ENCODE measurements at places on chromosomes 6 and 20. TPM values are rescaled to one million over a fixed set of nuclear protein-coding genes. Genes with fewer than 3 reads are reported as not detected.

DNA sequence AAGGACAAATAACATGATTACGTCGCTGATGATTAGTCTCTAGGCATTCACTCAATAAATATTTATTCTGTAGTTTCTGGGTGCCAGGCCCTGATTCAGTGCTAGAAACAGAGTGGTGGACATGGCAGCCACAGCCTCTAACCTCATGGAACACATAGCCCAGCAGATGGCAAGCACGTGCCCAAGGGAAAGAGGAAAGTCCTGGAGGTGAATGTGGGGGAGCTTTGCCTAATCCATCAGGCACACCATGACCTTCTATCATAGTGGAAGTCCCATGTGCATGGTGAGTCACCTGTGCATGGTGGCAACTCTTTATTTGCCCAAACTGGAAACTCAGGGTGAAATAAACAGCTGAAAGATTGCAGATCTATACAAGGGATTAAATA lies 143.0 kb upstream of the TNFAIP3 start:
- DNase-seq, result no peak
- no peaks in the 10 kb centered on the region for H3K36me3 ChIP-seq
- H3K27me3 ChIP-seq, result no peaks in the 10 kb centered on the region
- no peaks in the 10 kb centered on the region for H3K4me1 ChIP-seq
- no peak overlapping the region for H3K27ac ChIP-seq
- no peak overlapping the region for H3K4me3 ChIP-seq

- DNase-seq, result no peak
- H3K36me3 ChIP-seq, result no peaks in the 10 kb centered on the region
These were observed 78.7 kb downstream of the CEBPB start for GRCh38 chr20:50269091-50270033.

GRCh38 chr6:100347901-100348550 lies 116.7 kb downstream of the SIM1 start:
- no peak overlapping the region for H3K4me3 ChIP-seq
- H3K36me3 ChIP-seq, result no peaks in the 10 kb centered on the region
- no peaks in the 10 kb centered on the region for H3K27me3 ChIP-seq
- no peak for DNase-seq

- H3K27me3 ChIP-seq, result no peaks in the 10 kb centered on the region
- H3K4me3 ChIP-seq, result no peak overlapping the region
- H3K27ac ChIP-seq, result no peak overlapping the region
- no peaks in the 10 kb centered on the region for H3K36me3 ChIP-seq
- no peak for DNase-seq
- H3K4me1 ChIP-seq, result no peaks in the 10 kb centered on the region
These were observed 32.3 kb upstream of the SLC22A23 start for GRCh38 chr6:3489027-3489757.

- no peaks in the 10 kb centered on the region for H3K36me3 ChIP-seq
- no peaks in the 10 kb centered on the region for H3K4me1 ChIP-seq
- no peak overlapping the region for H3K4me3 ChIP-seq
- no peak for DNase-seq
- H3K27me3 ChIP-seq, result no peaks in the 10 kb centered on the region
These were observed 35.7 kb downstream of the MGME1 start for GRCh38 chr20:18004384-18005031.

GRCh38 chr20:48831718-48832404 lies 4.1 kb upstream of the PREX1 start:
- H3K27me3 ChIP-seq, result no peaks in the 10 kb centered on the region
- no peaks in the 10 kb centered on the region for H3K36me3 ChIP-seq
- no peaks in the 10 kb centered on the region for H3K4me1 ChIP-seq
- H3K27ac ChIP-seq, result no peak overlapping the region
- DNase-seq, result peak; percentile 86

GRCh38 chr6:101605874-101606273 lies 212.4 kb downstream of the GRIK2 start:
- no peak overlapping the region for H3K4me3 ChIP-seq
- no peaks in the 10 kb centered on the region for H3K4me1 ChIP-seq
- no peak for DNase-seq
- H3K27ac ChIP-seq, result no peak overlapping the region
- no peaks in the 10 kb centered on the region for H3K36me3 ChIP-seq
- no peaks in the 10 kb centered on the region for H3K27me3 ChIP-seq

DNA sequence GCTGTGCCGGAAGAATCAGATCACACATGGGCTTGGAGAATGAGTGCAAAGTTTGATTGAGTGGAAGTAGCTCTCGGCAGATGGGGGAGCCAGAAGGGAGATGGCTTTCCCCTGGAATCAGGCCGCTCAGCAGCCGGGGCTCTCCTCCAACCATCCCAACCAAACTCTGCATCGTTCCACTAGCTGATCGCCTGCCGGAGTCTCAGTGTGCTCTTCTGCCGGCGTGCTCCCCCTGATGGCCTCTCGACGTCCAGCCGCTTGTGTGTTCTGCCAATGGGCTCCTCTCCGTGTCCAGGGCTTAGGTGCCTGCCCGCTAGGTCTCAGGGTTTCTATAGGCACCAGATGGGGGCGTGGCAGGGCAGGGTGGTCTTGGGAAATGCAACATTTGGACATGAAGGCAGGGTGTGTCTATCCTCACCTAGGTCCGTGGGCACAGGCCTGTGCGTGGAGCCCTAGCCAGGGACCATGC lies 4.9 kb upstream of the BIRC7 start:
- peak; percentile 65 for DNase-seq
- no peaks in the 10 kb centered on the region for H3K36me3 ChIP-seq
- no peak overlapping the region for H3K4me3 ChIP-seq
- no peaks in the 10 kb centered on the region for H3K4me1 ChIP-seq
- H3K27ac ChIP-seq, result no peak overlapping the region
- no peaks in the 10 kb centered on the region for H3K27me3 ChIP-seq

DNA sequence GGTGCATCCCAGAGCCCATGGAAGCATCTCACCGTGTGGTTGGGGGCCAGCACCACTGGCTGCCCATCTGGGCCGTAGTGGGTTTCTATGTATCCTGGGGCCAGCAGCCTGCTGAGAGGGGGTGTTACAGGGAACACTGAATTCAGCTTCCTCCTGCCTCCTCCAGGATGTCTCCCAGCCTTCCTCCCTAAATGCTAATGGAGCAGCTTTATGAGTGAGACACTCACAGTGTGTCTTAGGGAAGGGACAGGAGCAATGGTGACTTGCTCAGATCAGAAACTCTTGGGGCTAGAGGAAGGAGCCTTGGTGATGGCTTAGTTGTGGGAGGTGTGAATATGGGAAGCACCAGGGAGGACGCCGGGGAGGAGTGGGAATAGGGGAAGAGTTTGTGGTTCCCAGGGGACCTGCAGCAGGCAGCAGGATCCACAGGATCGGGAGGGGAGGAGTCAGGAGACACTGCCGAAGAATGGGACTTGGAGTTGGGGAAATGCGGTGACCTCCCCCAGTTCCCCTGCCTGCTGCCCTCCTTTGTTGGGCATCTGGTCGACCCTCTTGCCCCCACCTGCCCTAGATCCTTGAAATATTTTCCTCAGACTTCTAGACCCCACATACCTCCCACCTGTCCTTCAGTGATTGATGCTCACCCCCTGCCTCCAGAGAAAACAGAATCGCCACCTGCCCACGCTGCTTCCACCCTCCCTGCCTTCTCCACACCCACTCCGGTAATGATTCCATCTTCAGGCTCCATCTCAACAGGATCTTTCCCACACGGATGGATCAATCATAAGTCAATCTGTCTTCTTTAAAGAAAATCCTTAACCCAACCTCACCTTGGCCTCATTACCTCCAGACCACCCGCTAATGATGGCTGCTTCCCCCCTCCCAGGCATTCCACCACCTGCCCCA lies 6.6 kb downstream of the ADAM33 start:
- H3K27me3 ChIP-seq, result no peaks in the 10 kb centered on the region
- no peaks in the 10 kb centered on the region for H3K36me3 ChIP-seq
- H3K4me3 ChIP-seq, result no peak overlapping the region

DNA sequence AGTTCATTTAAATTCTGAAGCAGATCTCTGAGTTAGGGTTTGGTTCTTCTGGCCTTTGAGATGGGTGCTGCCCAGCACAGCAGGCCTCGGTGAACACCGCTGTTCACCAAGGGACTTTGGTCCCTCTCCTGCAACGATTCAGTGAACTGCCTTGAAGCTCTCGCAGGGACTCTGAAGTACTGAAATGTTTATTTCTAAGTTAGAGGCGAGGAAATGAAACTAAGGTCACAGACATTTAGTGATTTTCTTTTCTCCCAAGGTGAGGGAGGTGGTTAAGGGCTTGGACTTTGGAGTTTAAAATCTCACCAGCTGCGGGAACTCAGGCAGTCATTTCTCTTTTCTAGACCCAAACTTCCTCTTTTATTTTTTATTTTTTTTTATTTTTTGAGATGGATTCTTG lies 26.2 kb downstream of the E2F3 start:
- no peaks in the 10 kb centered on the region for H3K27me3 ChIP-seq
- no peak overlapping the region for H3K27ac ChIP-seq
- peaks cover 8% of the 10 kb centered on the region for H3K4me1 ChIP-seq
- no peaks in the 10 kb centered on the region for H3K36me3 ChIP-seq
- no peak overlapping the region for H3K4me3 ChIP-seq

GRCh38 chr6:88165844-88166492 lies at the start of gene CNR1:
CNR1 (minus strand) TSS chr6:88166347; CDS start chr6:88145274, 21,073 bp downstream.
- H3K27ac ChIP-seq, result no peak within 1 kb of the TSS
- DNase-seq, result peak; percentile 87
- no peaks in the 10 kb centered on the region for H3K4me1 ChIP-seq
- H3K36me3 ChIP-seq, result no peaks in the 10 kb centered on the region
- peak within 1 kb of the TSS; percentile 68 for H3K4me3 ChIP-seq

DNA sequence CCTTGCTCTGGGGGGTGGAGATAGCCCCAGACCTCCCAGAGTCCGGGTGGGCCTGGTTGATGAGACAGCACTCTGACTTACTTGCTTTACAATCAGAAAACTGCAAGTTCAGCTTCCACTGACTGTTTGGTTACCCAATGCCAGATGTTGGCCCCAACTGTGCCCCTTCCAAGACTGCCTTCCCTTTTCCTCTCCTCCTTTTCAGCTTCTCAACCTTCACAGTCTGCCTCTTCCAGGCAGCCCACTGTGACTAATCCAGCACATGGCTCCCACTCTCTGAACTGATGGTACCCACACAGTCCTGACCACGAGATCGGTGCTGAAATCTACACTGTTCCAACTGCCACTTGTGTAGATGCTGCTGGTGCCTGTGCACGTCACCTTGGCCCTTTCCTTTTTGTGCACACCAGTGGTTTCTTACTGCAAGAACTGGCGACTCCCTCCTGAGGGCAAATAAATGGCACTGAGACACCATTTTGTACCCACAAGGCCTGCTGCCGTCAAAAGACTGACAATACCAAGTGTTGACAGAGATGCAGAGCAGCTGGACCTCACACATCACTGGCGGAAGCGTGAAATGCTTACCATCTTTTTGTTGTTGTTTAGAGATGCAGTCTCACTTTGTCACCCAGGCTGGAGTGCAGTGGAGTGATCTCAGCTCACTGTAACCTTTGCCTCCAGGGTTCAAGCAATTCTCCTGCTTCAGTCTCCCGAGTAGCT lies 1.8 kb upstream of the ARFGAP1 start:
- no peak for DNase-seq
- H3K27ac ChIP-seq, result no peak overlapping the region
- no peaks in the 10 kb centered on the region for H3K36me3 ChIP-seq
- H3K4me1 ChIP-seq, result no peaks in the 10 kb centered on the region
- H3K4me3 ChIP-seq, result no peak overlapping the region

GRCh38 chr6:136113736-136114173 lies 136.4 kb downstream of the MTFR2 start:
- DNase-seq, result no peak
- no peaks in the 10 kb centered on the region for H3K27me3 ChIP-seq
- H3K4me1 ChIP-seq, result no peaks in the 10 kb centered on the region

DNA sequence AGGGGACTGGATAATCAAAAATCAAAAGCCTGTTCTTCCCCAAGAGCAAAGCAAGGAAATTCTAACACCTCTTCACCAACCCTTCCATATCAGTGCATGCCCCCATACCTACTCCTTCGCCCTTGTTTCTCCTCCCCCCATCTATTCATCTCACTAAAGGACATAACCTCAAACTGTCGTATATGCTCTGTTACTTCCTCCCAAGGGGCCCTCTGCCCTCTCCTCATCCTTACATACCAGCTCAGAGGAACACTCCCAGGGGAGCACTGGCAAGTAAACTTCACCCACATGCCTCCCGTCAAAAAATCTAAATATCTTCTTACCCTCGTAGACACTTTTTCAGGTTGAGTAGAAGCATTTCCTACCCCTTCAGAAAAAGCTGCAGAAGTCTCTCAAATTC lies 9.4 kb upstream of the ADTRP start:
- no peaks in the 10 kb centered on the region for H3K27me3 ChIP-seq
- no peak overlapping the region for H3K4me3 ChIP-seq
- H3K4me1 ChIP-seq, result no peaks in the 10 kb centered on the region
- no peak overlapping the region for H3K27ac ChIP-seq
- H3K36me3 ChIP-seq, result no peaks in the 10 kb centered on the region

- H3K4me3 ChIP-seq, result no peak overlapping the region
- H3K27me3 ChIP-seq, result no peaks in the 10 kb centered on the region
- H3K4me1 ChIP-seq, result no peaks in the 10 kb centered on the region
These were observed 227.1 kb upstream of the ID4 start for GRCh38 chr6:19609972-19610641.

DNA sequence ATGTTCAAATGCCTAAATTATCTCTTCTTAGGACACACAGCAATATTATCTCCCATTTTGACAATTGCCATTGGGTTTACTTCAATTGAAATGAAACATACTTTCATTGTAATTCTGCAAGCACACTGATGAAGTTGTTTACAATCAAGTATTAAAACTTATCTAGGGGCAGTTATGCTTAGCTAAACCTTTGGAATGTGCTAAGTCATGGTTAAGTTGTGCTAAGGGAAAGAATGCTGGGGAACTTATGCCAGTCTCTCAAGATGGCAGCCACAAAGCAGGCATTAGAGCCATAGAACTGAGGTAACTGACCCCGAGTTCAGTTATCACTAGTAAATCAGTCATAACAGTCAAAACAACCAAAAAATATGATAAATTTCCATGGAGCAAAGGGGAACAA lies 59.1 kb upstream of the NT5E start:
- no peak overlapping the region for H3K27ac ChIP-seq
- no peak for DNase-seq
- no peaks in the 10 kb centered on the region for H3K4me1 ChIP-seq
- no peaks in the 10 kb centered on the region for H3K36me3 ChIP-seq
- H3K4me3 ChIP-seq, result no peak overlapping the region

GRCh38 chr6:11853678-11854407 lies 75.2 kb upstream of the ADTRP start:
- H3K27me3 ChIP-seq, result no peaks in the 10 kb centered on the region
- no peak for DNase-seq
- H3K36me3 ChIP-seq, result no peaks in the 10 kb centered on the region
- no peak overlapping the region for H3K27ac ChIP-seq
- peaks cover 4% of the 10 kb centered on the region for H3K4me1 ChIP-seq
- H3K4me3 ChIP-seq, result no peak overlapping the region

- no peak overlapping the region for H3K27ac ChIP-seq
- no peaks in the 10 kb centered on the region for H3K27me3 ChIP-seq
- no peaks in the 10 kb centered on the region for H3K36me3 ChIP-seq
These were observed 273.3 kb downstream of the ALDH8A1 start for GRCh38 chr6:134676307-134677281.

The SEMG2 gene
- total RNA-seq, result not detected

The RAD21L1 gene
- total RNA-seq, result not detected

The GLYATL3 gene
- total RNA-seq, result not detected

The TCF15 gene
- 0.58 TPM for total RNA-seq

The ULBP3 gene
- 0.75 TPM for total RNA-seq

The F13A1 gene
- 421 TPM for total RNA-seq

The PSORS1C2 gene
- total RNA-seq, result not detected

The COL20A1 gene
- total RNA-seq, result 0.09 TPM

The CD40 gene
- total RNA-seq, result 20.9 TPM

The LPIN3 gene
- total RNA-seq, result 21.4 TPM

The LAMA4 gene
- 71.4 TPM for total RNA-seq
